ENCODE measurements at places on chromosomes 2 and 18.

GRCh38 chr2:118449401-118449800 is 361.1 kb downstream of the INSIG2 start:
- no peak for DNase-seq

DNA sequence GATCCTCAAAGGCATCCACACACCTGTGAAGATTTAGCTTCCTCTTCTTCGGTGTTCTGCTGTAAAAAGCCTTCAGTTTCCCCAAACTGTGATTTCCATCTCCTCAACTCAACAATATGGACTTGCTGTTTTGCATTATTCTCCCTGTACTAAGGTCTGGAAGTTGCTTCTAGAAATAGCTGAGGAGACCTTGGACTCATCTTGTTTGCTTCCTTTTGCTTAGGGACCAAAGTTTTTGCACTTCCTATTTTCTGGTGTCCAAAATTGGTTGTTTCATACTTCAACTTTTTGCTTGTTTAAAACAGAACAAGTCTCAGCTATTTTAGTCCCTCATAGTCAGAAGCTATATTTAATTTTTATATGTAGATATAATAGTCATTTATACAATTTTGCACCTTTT is 201.9 kb upstream of the COPS8 start:
- DNase-seq, result no peak

DNA sequence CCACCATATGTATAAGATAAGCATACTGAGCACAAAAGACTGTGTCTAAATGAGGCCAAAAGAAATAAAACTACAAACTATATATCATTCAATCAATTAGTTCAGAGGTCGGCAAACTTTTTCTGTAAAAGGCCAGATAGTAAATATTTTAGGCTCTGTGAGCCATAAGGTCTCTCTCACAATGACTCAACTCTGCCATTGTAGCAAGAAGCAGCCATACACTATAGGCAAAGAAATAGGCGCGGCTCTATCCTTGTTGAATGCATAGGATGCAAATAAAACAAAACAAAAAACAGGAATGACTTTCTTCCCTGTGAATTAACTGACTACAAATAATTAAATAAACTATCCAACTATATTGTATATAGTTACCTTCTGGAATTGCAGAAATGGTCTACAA is 8.6 kb upstream of the CCDC88A start:
- no peak for DNase-seq

GRCh38 chr2:148660999-148661398 is 16.4 kb downstream of the EPC2 start:
- peak; percentile 41 for DNase-seq

GRCh38 chr2:36567711-36568408 is 30.1 kb downstream of the FEZ2 start:
- no peak for DNase-seq

- DNase-seq, result no peak
These were observed 68.8 kb downstream of the TMEM131 start for GRCh38 chr2:97926946-97927345.
